ENCODE measurements at places on chromosomes 13 and 19. TPM values are rescaled to one million over a fixed set of nuclear protein-coding genes. Genes with fewer than 3 reads are reported as not detected.

- no peak for DNase-seq
These were observed 127.9 kb downstream of the DLEU7 start for GRCh38 chr13:50715402-50716146.

The SERTAD3 gene
- total RNA-seq = 58.6 TPM

The CCDC70 gene
- not detected for total RNA-seq

DNA sequence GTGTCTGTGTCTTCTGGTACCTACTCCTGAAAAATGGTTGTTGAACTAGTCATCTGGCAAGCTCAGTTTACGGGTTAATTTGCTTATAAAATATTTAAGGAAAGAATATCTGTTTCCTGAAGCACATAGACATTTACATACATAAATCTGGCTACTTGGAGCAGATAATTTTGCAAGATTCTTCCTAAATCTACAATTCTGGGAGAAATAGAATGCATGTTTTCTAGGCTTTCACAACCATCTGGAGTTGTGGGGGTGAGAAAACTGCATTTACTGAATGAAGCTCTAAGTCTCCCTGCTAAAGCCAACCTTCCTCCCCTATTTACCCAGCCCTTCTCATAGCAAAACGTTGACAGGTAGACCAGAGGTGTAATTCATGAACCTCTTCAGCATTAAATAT, 393.7 kb upstream of the ARGLU1 start:
- no peak for DNase-seq

DNA sequence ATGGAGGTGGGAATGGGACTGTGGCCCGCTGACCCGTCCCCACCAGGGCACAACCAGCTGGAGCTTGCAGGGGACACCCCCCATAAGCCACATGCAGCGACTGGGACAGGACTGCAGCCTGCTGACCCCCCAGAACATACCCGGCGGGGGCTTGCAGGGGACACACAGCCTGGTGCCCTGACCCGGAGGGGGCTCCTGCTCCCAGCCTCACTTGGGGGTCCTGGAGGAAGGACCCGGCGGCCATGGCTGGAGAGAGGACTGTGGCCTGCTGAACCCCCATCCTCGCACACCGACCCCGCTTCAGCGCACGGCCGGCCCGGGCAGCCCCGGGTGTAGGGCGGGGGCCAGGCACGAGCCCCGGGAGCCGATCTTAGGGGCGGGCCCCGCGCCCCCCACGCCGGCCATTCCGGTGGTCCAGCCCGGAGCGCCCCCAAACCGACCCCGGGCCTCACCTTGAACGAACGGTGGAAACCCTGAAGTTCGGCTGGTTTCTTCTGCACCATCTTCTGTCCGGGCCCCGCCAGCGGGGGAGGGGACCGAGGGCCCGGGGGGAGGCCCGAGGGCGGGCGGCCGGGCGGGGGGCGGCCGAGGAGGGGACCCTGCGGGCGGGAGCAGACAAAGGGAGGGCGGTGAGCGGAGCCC, 574 bp downstream of the MKNK2 start:
- DNase-seq = no peak

- DNase-seq = peak; percentile 23
These were observed 42.1 kb downstream of the FOXO1 start for GRCh38 chr13:40624383-40624782.

DNA sequence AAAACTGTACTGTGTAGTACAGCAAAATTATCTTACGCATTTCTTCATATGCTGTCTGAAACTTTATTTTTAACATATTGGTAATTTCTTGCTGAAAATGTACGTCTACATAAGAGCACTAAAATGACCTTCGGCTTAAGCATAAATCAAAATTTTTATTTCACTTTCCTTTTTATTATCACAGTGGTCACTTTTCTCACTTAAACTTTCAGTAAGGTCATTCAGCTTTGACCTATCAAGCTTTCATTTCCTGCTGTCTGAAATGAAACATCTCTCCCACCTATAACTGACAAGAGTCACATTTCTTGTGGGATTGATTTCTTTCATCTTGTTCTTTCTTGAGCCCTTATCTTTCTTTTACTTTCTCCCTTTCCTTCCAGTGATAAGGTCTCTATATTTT, 2212.7 kb upstream of the PCDH20 start:
- no peak for DNase-seq

- DNase-seq = no peak
These were observed 15.8 kb downstream of the BRD4 start for GRCh38 chr19:15316498-15316897.

- DNase-seq = no peak
These were observed 14.1 kb downstream of the IZUMO4 start for GRCh38 chr19:2110822-2111221.

- DNase-seq = no peak
These were observed 4.3 kb downstream of the SLC25A30 start for GRCh38 chr13:45413826-45414307.

DNA sequence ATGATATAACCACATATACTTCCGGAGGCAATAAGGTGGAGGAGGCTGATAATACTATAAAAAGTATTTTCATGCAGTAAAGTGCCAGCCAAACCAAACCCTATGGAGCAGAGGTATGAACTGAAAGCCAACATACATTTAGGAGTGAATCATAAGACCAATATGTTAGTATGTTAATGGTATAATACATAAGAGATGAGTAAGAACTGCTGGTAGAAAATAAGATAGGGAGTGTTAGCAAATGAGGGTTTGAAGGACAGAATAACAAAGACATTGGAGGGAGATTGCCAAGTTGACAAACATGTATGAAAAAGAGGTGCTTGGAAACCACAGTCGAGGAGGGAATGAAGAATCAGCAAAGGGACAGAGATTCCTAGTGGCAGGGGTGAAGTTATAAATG, 10.8 kb downstream of the ENOX1 start:
- DNase-seq = no peak

The ALDH16A1 gene
- total RNA-seq = 54.3 TPM

- DNase-seq = peak; percentile 65
These were observed 2.8 kb upstream of the A1BG start for GRCh38 chr19:58355908-58356765.

DNA sequence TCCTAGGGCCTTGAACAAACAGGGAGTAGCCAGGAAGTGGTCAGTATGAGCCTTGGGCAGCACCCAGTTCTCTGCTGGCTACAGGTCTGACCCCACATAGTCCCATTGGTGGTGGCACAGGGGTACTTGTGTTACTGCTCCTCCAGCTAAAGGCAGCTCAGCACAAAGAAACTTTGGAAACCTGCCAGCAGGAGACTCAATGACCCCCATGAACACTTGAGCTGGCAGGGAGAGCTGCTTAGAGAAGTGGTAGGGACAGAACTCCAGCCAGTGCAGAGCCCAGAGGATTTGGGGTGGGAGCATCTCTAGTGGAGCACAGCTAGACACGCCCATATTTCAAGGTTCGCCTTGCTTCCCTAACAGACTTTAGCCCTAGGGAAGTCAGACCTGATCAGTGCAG, 10.4 kb upstream of the ZNF586 start:
- DNase-seq = no peak

GRCh38 chr13:63367522-63368198, 1952.0 kb upstream of the PCDH20 start:
- DNase-seq = no peak

The OVOL3 gene
- total RNA-seq = not detected

DNA sequence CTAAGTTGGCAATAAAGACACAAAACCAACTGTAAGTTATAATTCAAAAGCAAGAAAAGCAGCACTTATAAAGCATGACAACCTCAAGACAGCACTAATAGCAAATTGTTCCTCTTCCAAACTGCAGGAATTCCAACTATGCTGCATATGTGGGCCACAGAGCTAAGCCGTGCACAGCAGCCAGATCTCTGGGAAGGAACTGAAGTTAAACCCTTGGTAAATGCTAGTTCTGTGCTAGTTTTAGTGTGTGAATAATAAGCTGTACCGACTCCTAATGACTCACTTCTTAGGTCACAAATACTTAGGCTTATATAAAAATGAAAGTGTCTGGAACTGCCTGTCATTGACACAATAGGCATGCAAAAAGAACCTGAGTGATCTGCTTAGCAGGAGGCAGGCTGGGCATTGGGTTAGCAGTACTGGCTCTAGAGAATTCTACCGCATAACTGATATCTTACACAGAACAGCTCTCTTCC, 21.2 kb upstream of the GTF3A start:
- peak; percentile 77 for DNase-seq

GRCh38 chr19:12745166-12745897, 6.3 kb upstream of the BEST2 start:
- DNase-seq = peak; percentile 36

DNA sequence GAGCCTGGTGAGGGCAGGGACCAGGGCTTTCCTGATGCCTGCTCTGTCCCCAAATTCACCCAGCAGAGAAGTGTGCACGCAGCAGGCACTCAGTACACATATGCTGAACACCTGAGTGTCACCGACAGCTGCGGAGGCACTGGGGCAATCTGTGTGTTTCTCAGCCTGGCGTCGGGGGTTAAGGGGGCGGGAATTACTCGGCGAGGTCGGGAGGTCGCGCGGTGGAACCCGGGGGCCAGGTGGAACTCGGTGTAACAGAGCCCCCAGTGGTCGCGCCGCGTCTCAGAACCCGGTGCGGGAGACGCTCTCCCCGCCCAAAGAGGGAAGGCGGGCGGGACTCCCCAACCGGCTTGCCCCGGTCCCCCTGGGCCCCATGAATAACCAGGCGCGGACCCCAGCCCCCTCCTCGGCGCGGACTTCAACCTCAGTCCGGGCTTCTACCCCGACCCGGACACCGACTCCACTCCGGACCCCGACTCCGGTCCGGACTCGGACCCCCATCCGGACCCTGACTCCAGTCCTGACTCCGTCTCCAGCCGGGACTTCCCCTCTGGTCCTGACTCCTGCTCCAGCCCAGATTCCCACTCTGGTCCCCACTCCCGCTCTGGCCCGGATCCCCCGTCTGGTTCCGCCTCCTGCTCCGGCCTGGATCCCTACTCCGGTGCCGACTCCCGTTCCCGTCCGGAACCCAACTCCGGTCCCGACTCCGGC, at the start of gene SELENOV:
SELENOV (plus strand) TSS at position 300 of the 711 bp plus-strand sequence; CDS start at position 374, 74 bp downstream.
- DNase-seq = no peak

DNA sequence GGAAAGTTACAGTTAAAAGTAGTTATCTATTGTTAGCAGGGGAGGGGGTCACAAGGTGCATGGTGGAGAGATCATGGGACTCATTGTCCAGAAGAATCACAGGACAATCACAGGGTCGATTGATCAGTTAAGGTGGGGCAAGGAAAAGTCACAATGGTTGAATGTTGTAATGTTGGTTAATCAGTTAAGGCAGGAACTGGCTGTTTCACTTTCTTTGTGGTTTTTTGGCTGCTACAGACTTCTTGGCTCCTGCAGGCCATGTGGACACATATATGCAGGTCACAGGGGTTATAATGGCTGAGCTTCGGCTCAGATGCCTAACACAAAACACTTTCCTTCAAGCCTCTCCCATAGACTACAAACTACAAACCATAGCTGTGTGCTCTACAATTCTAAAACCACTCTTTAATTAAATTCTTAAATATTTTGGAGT, 6.9 kb upstream of the ZNF431 start:
- no peak for DNase-seq

GRCh38 chr13:79585033-79585432, 104.1 kb downstream of the NDFIP2 start:
- no peak for DNase-seq

GRCh38 chr13:50684366-50684765, 159.1 kb downstream of the DLEU7 start:
- no peak for DNase-seq

The SYNE4 gene
- total RNA-seq = 6.3 TPM

The ZNF415 gene
- total RNA-seq = 17.0 TPM

The CYP4F8 gene
- not detected for total RNA-seq

- DNase-seq = no peak
These were observed 1573.3 kb downstream of the PCDH9 start for GRCh38 chr13:65656740-65657329.

- no peak for DNase-seq
These were observed 488.0 kb upstream of the ATXN8OS start for GRCh38 chr13:69619651-69620050.

Measured in cardiac muscle cell (in vitro differentiated cells and primary cell).